ENCODE measurements at places on chromosomes 1 and 21.

DNA sequence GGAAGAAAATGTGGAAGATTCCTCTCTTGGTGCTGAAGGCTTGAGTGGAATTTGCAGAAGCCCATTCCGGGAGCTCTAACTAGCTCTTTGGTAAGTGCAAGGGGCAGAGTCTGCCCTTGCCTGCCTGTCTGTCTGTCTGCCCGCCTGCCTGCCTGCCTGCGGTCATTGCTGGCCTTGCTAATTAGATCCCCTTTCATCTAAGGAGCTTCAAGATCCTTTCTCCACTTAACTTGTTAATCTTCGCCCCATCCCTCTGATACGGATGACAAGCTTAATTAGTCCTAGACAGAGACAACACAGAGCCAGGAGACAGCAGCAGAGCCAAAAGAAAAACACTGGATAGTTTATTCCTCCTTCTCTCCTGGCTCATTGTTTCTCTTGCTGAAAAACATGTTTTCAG lies 80.2 kb upstream of the GADD45A start:
- DNase-seq, result no peak

GRCh38 chr1:230423261-230423660 lies 2.9 kb downstream of the PGBD5 start:
- no peak for DNase-seq

GRCh38 chr1:162161916-162162550 lies 92.5 kb downstream of the NOS1AP start:
- DNase-seq, result no peak

DNA sequence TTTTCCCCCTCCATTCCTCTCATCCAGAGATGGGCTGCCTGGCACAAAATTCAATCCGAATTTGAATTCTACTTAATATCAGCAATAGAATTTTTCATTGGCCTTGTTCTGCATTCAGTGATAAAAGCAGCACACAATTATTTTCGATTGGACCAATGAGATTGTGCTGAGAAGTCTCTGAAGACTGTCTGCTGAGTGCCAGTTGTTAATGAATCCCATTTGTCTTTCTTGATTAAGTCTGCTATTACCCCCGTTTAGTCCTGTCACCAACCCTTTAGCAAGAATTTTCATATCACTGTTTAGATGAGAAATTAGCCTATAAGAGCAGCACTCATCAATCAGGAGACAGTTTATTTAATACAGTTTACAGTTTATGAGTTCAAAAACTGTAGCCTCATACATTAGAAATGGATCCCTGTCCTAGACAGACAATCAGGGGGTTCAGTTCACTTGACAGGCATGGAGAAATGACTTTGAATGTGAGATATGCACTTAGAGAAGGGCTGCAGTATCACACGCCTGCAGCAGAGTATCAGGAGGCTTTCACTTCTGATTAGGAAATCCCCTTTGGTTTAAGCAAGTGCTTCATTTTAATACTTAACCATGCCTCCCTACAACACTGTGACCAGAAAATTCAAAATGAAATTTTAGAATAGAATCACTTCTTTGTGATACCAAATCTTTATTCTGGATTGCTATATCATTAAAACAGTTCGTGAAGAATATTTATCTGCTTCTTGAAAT lies 304.7 kb upstream of the PTBP2 start:
- DNase-seq, result no peak

DNA sequence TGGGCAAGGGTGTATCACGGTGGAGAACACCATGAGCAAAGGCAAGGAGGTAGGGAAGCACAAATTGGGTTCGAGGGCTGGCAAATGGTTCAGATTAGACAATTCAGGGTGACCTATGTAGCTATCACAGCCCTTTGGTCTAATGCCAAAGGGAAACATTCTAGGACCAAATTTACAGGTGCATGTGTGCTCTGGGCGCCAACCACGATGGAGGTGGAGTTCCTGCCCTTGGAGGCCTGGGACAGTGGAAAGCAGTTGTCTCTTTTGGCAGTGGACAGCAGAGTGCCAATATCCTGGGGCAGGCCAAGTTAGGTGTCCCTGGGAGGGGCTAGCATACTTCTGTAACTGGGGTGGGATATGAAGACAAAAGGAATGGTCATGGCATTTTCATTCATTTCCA lies 40.1 kb downstream of the IGFN1 start:
- DNase-seq, result no peak

- DNase-seq, result no peak
These were observed 37.4 kb downstream of the PCAT6 start for GRCh38 chr1:202848191-202848542.

- no peak for DNase-seq
These were observed 22.6 kb upstream of the TTC34 start for GRCh38 chr1:2823921-2824610.

DNA sequence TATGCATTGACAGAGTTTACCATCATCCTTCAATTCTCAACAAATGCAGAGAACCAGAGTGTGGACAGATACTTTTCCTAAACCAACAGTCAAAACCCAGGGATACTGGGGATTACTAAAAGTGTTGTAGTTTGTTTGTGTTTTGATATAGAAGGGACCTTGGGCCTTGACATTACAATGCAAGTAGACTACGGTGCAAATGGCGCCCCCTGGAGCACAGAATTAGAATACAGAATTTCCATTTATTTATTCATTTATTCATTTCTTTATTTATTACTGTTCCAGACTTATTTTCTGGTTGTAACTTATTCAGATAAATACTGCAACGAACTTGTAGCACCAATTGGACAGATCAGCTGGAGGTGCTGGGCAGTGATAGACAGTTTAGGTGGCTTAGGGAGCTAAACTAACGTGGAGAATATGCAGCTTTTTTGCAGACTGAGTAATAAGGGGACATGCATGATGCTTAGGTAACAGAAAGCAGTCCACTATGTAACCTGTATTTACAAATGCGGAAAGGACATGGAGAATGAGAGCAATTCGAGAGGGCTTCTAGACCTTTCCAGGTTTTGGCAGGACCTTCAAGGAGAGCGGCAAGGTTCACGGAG lies 42.6 kb downstream of the KIRREL1 start:
- peak; percentile 72 for DNase-seq

- DNase-seq, result peak; percentile 22
These were observed 2.1 kb downstream of the GNAT2 start for GRCh38 chr1:109617291-109617801.

DNA sequence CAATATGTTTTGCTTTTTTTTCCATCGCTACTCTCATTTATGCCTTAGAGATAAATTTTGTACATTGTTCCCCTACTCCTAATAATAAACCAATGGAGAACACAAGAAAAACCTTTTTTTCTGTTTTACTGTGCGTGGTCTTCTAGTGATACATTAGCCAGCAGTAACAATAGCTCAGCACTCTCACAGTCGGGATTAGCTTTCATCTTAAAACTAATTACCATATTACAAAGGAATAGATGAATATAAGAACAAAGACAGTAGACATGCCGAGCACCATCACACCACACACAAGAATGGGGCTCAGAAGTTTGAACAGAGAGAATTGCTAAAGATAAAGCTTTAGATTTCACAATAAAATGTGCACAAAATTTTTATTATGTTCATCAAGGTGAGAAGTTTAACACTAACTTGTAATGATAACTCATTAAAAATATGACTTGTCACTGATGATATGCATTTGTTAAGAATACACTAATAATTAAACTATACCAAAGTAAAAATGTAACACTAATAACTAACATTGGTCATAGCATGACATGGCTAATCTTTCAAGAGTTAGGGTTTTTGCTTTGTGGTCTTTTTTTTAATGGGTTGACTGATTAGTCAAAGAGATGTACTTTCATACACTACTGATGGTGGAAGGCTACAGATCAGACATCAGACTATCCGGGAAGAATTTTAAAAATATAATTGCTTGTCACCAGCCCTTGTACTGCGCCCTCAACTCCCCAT lies 61.8 kb downstream of the EXTL2 start:
- no peak for DNase-seq

- no peak for DNase-seq
These were observed 111.2 kb upstream of the LBR start for GRCh38 chr1:225539069-225539468.

DNA sequence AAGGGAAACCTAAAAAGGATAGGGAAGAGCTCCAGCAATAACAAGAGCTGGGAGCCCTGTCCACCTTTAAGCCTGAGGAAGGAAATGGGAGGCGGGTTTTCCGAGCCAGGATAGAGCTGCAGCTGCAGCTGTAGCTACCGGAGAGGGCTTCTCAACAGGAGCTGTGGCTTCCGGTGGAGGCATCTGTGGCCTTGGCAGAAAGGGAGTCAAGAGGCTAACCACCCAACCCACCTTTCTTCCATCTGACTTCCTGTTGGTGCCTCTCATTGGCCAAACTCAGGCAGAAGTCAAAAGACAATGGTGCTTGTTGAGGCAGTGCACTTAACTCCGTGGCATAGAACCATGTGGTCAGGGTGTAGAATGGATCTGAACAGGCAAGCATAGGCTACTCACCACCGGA lies 313.1 kb upstream of the DAB1 start:
- DNase-seq, result no peak

DNA sequence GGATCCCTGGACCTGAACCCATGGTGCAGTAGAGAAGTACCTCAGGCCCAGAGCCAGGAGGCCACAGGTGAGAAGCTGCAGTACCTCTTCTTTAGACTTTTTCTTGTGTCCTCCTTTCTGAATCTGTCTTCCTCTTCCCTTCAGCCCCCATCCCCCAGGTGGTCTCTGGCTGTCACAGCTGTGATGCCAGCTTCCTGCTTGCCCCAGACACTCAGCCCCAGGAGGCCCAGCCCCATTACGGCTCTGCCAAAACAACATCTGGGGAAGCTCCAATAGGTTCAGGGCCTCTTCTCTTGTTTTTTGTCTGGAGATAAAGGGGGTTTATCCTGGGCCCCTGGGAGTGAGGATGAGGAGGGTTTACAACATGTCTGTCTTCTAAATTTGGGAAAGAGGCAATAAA lies 9.5 kb upstream of the BTG2 start:
- DNase-seq, result no peak

- DNase-seq, result no peak
These were observed 49.1 kb downstream of the WNT9A start for GRCh38 chr1:227898502-227899140.

DNA sequence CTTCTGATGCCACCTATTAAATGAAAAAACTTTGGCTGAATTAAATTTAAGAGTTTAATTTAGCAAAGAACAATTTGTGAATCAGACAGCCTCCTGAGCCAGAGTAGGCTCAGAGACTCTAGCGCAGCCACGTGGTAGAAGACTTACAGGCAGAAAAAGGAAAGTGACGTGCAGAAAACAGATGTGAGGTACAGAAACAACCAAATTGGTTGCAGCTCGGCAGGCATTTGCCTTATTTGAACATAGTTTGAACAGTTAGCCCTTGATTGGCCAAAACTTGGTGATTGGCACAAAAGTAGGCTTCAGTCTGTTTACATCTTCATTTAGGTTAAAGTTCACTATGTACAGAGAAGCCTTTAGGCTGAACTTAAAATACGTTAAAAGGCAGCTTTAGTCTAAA lies 22.9 kb downstream of the TCP10L start:
- no peak for DNase-seq

GRCh38 chr1:160481979-160482596 lies 41.0 kb downstream of the SLAMF6 start:
- no peak for DNase-seq

GRCh38 chr1:160371756-160372155 lies 4.9 kb downstream of the NHLH1 start:
- DNase-seq, result no peak

GRCh38 chr1:62875676-62876075 lies 91.7 kb downstream of the ATG4C start:
- DNase-seq, result no peak

DNA sequence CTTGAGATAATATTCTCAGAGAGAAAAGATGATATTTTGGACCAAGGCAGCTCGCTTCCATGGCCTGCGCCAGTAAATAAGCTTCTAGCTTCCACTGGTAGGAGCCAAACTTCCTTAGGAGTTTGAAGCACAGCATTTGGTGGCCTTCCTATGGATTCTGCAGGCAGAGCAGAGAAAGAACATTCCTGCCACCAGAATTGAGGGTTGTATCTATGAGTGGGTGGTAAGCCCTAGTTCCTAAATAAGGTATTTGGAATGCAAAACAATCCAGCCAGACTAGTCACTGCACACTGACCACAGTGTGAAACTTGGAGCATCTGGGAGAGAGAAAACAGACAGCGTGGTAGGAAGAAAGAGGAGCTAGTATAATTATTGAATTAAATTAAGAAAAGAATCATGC lies 54.1 kb upstream of the BCAR3 start:
- no peak for DNase-seq

GRCh38 chr1:186420311-186420710 lies 40.6 kb downstream of the PDC start:
- no peak for DNase-seq

DNA sequence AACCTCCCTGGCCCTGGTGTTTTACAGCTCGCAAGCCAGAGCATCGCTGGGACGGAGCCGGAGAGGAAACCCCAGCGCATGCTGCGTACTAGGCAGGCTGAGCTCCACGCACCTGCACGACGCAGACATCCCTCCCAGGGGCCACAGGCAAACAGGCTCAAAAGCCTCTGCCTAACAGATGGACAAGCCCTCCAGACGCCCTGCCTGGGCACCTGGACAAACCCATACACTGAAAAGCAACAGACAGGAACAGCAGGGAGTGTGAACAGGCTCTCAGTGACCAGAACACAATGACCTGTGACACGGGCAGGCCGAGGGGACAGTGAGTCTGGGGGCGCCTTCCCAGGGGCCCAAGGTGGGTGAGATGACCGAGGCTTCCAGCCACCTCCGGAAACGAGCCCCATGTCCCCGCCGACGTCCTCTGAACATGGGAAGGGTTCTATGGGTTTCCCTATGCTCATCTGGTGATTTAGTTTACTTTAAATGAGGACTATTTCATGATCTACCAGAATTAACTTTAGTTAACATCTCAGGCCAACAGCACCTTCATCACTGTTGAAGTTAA lies 40.3 kb downstream of the NPHP4 start:
- no peak for DNase-seq

DNA sequence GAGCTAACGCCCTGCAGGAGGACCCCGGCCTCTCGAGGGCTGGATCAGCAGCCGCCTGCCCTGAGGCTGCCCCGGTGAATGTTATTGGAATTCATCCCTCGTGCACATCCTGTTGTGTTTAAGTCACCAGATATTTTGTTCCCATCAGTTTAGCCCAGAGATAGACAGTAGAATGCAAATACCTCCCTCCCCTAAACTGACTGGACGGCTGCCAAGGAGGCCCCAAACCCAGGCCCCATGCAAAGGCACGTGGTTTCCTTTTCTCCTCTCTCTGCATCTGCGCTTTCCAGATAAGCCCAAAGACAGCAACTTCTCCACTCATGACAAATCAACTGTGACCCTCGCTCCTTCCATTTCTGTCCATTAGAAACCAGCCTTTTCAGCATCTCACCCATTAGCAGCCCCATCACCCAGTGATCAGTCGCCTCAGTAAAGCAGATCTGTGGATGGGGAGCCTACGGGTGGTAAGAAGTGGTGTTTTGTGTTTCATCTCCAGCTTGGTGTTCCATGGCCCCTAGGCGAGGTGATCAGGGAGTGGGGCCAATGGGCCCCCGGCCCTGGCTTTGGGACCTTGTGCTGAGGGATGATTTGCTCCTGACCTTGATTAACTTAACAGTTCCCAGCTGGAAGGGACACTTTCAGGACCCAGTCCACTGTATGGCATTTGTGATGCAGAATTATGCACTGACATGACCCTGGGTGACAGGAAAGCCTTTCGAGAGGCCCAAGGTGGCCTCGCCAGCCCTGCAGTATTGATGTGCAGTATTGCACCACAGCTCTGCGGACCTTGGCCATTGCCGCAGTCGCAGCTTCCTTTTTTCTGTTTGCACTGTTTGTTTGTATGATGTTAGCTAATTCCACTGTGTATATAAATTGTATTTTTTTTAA lies 5.2 kb downstream of the NPPA start:
- DNase-seq, result no peak

All from A549 (cell line).